ENCODE measurements at places on chromosomes 7 and 10.

- DNase-seq: no peak
Observed at GRCh38 chr10:115674496-115674895, 581.3 kb downstream of the ATRNL1 start.

DNA sequence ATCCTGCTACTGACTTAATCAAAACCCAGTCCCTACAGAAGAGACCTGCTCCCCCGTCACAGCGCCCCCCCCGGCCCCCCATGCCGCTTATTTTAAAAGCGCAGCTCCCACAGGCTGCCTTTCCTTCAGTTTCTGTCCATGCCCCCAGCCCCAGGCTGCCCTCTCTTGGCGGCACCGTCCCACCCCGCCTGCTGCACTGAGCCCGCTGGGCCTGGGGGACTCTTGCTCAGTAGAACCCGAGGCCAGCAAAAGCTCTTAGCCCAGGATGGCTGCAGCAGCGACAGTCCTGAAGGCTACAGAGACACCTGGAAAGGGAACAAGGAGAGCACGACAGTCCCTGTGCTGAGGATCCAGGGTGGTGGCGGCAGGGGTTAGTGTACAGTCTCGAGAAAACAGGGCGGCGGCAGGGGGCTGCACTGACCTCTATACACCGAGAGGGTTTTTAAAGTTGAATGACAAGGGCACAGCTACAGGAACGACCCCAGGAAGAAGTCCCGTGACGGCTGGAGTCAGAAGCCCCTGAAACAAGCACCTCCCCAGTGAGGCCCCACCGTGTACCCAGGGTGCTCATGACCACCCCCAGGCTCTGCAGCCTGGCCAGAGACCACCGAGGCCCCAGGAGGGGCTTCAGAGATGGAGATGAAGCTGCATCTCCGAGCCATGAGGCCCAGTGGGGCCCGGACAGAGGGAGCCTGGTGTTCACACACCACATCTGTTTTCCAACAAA lies 54.4 kb downstream of the ZRANB1 start:
- DNase-seq: no peak

DNA sequence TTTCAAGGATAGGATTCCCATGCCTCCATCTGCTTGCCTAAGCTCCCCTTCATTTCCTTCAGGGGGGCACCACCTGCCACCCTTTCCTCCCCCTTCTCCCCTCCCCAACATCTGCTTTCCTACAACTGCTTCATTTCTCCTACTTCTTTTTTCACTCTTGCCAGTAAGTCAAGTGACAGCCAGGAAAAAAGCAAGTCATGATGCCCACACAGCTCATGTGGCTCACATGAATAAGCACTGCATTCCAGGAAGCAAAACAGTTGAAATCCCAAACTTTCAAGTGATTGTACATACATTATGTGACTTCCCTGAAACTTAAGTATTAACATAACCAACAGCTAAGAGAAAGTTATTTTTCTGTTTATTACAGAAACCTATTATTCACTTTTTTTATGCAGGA lies 78.6 kb downstream of the TNS3 start:
- peak; percentile 92 for DNase-seq

DNA sequence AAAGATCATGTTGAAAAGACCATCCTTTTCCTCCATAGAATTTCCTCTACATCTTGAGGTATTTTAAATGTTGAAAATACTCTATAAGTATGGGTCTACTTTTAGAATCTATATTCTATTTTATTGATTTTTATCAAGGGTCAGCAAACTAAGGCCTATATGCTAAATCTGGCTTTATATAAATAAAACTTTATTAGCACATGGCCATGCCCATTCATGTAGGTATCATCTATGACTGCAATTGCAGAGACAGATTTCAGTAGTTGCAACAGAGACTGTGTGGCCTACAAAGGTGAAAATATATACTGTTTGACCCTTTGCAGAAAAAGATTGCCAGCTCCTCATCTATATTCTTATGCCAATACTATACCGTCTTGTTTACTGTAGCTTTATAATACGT lies 72.7 kb downstream of the TAX1BP1 start:
- no peak for DNase-seq

Data from suppressor macrophage treated with lipopolysaccharide for 4 hours (primary cell).